ENCODE measurements at places on chromosomes 5 and 9. TPM values are rescaled to one million over a fixed set of nuclear protein-coding genes. Genes with fewer than 3 reads are reported as not detected.

Gene SPINK6
- not detected for total RNA-seq

Gene PCDHA3
- 1.9 TPM for total RNA-seq

Gene ATOSB
- 26.4 TPM for total RNA-seq

Gene THG1L
- 14.1 TPM for total RNA-seq

Gene FAM219A
- total RNA-seq = 18.7 TPM

Gene PCDHGC3
- total RNA-seq = 57.8 TPM

Gene PTCH1
- total RNA-seq = 18.7 TPM

Gene GGTA1
- total RNA-seq = 18.7 TPM

Gene HMMR
- total RNA-seq = not detected

DNA sequence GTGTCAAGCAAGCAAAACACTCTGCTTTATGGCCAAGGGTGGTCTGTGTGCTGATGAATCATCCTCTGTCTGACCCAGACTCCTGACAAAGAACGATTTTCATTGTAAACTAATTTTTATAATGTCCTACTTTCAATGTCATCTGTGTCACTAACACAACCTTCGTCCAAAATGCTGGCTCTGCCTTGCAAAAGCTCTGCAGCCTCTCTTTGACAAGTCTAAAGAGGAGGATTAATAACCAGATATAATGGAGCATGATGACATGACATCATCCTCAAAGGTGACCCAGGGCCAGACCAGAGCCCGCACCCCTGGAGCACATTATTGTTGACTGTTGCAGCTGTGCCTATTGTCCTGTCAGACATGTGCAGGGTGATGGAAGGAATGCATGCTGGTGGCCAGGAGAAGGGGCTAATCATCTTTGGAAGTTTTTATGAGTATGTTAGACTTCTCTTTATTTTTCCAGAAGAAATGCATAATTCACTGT is 589.4 kb downstream of the NR2F1-AS1 start:
- no peak for DNase-seq

DNA sequence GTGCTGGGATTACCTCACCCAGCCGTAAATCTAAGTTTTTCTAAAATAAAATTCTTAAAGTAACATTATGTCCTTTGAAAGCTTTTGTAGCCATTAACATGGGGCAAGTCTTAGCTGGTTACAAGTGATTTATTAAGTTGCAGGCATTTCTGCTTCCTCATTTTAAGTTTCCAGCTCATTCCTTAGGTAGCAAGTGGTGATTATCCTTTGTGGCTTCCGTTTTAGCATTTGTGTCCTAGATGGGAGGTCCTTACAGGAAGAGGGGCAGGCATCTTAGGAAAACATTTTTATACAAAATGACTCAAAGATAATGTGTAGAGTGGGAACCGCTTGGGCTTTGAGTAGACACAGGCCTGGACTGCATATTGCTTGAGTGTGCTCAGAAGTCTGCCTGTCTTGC is 35.0 kb upstream of the ROPN1L start:
- no peak for DNase-seq

- DNase-seq = no peak
Observed at GRCh38 chr9:105191508-105192121, 52.8 kb upstream of the SLC44A1 start.

DNA sequence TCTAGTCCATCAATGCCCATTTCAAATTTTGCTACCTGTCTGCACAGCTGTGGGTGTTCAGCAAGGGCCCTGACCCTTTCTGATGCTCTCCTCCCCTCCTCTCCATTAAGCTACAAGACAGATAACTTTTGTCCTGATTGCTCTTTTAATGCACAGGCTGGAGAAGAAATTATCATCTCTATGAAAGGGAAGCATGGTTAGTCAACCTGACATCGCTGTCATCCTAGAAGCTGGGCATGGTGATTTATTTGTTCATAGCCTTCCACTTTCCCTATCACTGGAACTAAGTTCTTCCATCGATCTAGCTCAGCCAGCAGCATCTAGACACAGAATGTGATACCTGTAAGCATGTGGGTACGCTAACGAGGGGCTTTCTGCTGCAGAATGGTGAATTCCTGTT is 50.1 kb downstream of the SLIT3 start:
- DNase-seq = peak; percentile 47

- no peak for DNase-seq
Observed at GRCh38 chr9:99732715-99733114, 89.0 kb upstream of the NR4A3 start.

DNA sequence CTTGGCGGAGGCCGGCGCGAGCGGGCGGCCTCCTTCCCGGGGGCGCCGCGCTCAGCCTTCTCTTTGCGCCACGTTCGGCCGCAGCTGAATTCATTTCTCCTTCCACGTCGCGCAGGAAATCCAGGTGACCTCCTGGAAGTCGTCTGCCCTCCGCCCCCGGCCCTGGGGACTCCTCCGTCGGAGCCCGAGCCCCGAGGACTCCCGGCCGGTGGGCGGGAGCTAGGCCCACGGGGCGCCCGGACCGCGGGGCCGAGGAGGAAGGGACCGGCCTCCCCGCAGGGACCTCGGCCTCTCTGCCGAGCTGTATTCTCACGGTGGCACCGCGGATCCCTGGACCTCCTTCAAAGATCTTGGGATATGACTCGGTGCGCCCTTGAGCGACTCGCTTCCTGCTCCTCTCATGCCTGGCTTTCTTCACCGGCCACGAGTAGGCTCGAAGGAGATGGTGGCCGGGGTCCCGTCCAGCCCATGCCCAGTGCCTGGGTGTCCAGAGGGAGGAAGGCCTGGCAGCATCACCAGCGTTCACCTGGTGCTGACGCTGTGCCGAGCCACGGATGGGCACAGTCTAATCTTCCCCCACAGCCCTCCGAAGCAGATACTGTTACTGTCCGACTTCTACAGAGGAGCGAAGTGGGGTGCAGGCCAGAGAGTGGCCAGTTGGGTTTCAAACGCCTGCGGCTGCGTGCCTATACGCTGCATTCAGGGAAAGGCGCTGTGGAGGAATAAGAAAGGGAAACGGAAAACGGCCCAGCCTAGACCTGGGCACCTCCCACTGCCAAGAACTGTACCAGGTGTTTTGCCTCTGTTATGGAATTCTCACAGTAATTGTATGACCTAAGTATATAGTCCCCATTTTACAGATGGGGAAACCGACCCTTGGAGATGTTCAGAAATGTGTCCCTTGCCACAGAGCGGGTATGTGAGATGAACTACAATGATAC is 47.3 kb downstream of the PAX5 start:
- DNase-seq = no peak

GRCh38 chr9:124355039-124355940 is 60.0 kb downstream of the PSMB7 start:
- DNase-seq = no peak

GRCh38 chr9:36126016-36126730 is 10.4 kb upstream of the GLIPR2 start:
- DNase-seq = no peak

DNA sequence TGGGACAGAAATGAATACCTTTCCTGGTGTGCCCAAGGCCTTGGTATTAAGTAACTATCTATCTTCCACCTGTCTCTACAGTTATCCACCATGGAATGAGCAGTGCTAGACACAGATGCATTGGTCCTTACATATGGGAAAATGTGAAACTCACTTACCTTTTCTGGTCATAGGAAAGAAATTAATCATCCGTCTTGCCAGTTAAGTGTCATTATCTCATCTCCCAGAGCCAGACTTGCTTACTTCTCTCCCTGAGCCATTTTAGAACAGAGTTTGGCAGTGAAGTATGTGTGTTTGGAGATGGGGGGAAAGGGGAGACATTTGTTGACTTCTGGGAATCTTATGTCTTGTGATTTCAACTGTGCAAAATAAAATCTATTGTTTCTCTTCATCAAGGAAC is 1211.0 kb upstream of the CDH6 start:
- no peak for DNase-seq

DNA sequence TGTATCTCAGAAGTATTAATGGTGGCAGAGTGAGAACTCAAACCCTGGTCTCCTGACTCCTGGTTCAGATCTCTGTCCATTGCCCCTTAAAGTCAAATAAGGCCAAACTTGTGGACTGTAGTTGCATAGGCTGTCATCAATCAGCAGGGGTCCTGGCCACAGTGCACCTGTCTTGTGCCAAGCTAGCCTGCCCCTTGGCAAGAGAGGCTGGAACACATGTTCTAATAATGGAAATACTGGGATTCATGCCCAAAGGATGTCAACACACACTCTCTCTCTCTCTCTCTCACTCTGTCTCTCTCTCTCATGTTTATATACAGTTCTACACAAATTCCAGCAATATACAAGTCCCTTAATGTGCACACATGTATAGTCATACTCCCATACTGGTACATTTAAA is 44.3 kb downstream of the GLRA1 start:
- DNase-seq = no peak

DNA sequence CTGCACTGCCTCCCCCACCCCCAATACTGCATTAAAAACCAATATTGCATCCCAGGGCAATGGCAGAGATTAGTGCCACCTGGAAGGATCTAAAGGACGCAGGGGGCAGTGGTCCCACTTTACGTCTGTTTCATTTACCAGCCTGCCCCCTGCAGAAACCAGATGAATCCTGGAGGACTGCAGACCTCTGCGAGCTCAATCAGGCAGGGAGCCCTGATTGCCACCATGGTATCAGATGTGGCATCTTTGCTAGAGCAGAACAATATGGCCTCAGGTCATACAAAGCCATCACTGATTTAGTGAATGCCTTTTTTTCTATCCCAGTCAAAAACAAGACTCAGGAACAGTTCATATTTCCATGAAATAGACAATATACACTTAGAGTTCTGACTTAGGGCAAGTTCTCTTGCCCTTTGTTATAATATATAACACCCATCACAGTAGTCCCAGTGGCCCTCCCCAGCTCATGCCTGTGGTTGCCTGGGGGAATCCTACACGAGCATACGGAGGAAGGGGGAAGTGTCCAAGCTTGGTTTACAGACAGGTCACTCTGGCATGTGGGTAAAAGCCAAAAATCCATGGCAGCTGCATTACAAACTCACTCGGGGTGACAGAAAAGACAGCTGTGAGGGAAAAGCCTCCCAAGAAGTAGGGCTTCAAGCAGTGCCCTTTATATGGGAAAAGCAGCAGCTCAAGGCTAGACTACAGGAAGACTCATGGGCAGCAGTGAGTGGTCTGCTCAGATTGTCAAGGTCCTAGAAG is 85.1 kb downstream of the MED27 start:
- no peak for DNase-seq

GRCh38 chr5:117999939-118000549 is 988.3 kb downstream of the DTWD2 start:
- DNase-seq = no peak

DNA sequence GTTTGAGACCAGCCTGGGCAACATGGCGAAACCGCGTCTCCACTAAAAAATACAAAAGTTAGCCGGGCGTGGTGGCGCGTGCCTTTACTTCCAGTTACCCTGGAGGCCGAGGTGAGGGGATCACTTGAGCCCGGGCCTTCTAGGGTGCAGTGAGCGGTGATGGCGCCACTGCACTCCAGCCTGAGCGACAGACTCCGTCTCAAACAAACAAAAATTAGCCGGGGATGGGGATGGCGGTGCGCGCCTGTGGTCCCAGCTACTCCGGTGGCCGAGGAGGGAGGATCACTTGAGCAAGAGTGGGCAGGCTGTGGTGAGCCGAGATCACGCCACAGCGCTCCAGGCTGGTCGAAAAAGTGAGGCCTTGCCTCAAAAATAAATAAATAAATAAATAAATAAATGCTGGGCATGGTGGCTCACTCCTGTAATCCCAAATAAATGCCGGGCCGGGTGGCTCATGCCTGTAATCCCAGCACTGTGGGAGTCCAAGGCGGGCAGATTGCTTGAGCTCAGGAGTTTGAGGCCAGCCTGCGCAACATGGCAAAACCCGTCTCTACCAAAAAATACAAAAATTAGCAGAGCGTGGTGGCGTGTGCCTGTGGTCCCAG is 16.0 kb upstream of the NSD1 start:
- DNase-seq = no peak

- DNase-seq = no peak
Observed at GRCh38 chr5:157860898-157861890, 2.2 kb upstream of the CLINT1 start.

DNA sequence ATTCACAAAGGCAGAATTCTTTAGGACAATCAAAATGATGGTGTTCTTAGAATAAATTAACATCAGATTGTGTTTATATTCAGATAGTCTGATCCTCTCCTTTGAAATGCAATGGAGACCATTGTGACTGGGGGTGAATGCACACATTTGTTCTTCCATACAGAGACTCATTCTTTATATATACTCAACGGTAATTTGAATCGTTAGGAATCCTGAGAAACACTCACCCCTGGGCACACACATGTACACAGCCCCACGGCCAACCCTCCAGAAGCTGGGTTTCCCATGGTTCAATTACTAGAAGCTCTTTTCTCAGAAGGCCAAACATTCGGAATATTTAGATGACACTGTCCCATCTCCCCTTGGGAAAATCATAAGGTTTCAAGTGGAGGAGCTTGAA is 57.5 kb upstream of the EPB41L4B start:
- no peak for DNase-seq

- no peak for DNase-seq
Observed at GRCh38 chr5:53453898-53454718, 26.3 kb upstream of the FST start.

- no peak for DNase-seq
Observed at GRCh38 chr5:170681013-170681433, 102.5 kb upstream of the GABRP start.

DNA sequence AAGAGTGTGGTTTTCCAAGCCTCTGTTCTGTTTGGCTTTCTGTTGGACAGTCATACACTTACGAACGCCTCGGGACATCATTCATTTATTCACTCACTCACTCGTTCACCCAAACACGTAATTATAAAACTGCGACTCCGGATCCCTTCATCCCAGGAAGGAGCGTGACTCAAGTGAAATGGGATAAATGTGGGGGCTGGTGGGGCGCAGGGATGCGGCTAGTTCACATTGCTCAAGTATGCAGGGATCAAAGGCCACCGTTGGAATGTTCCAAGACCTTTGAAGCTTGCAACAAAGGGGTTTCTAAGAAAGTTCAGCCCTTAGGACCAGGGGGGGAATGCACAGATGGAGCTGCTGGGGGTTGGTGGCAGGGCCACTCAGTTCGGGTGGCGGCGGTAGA is 64.2 kb downstream of the CFAP77 start:
- DNase-seq = no peak

DNA sequence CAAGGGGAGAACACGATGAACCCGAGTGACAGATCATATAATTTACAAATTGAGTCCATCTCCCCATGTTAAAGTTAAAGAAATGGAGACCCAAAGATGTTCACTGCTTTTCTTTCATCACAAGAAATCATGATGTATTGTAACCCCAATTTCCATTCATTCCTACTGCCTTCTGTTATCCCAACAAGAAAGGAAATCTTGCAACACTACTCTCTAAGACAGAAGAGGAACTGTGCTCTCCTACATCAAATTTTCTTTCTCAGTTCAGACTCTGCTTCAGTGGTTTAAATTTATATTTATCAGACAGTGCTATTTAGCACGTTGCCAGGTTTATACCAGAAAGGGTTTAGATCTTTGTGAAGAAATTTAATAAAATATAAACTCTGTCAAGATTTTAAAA is 83.8 kb upstream of the RASA1 start:
- no peak for DNase-seq
